ENCODE measurements at places on chromosomes 13 and 19.
A peak's percentile ranks its signal among the peaks of the same experiment; 100 is the strongest.

GRCh38 chr19:934865-935479, 9.1 kb downstream of the ARID3A start:
- DNase-seq: peak; percentile 94

DNA sequence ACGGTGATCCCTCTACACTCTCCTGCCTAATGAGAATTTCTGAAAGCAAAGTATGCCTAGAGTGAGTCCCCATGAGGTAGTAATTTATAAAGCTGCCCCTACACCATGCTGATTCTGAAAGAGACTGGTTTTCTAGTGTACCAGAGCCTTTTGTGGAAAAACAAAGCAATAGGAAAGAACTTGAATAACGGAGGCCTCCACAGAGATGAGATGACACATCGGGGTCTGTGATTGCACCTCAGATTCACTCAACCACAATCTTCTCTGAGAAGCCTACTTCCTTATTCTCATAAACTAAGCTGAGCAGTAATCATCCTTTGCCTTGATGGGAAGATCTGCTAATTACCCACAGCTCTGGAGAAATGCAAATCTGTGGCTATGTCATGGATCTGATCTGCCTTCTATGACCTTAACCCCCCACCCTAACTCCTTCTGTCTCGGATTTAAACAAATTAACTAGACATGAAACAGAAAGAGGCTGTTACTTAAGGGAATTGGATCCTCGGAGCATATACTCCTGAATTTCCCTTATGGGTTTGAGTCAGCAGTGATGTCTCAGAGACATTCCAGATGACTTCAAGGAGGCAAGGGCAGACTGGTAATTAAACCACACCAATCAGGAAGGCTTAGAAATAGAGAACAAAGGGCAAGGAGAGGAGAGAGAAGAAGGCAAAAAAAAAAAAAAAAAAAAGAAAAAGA, 128.0 kb downstream of the DCT start:
- no peak for DNase-seq

DNA sequence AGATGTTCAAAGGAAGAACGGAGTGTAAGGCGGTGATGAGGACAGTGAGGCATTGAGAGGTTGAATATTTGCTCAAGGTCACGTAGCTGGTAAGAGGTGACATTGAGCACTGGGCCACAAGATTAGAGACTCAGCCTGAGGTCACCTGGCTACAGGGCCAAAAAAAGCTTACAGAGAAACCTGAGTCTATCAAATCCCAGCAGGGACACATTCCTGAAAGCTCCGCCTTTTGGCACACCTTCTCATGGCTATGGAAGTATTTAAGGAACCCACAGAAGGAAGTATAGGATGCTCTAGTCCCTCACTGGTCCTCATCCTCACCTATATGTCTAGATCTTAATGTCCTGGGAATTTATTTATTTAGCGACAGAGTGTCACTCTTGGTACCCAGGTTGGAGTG, 17.4 kb downstream of the ZNF586 start:
- no peak for DNase-seq

- peak; percentile 72 for DNase-seq
Measured at GRCh38 chr19:4456843-4457653, 546 bp downstream of the UBXN6 start.

DNA sequence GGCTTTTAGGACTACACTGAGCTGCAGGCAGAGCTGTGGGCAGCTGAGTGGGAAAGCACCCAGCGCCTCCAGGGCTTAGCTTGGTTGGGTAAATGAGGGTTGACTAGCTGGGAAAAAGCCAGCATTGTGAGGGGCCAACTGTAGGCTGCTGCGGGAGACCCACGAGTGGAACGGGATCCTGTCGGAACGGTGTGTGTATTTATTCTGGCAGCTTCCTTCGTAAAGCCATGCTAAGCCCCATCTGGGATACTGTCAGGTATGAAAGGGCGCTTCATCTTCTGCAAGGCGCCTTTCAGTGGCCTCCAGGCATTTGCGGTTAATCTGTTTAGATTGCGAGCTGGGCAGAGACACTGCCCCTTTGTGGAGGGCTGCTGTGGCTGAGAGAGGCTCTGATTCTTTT, 39.5 kb upstream of the CNMD start:
- no peak for DNase-seq

DNA sequence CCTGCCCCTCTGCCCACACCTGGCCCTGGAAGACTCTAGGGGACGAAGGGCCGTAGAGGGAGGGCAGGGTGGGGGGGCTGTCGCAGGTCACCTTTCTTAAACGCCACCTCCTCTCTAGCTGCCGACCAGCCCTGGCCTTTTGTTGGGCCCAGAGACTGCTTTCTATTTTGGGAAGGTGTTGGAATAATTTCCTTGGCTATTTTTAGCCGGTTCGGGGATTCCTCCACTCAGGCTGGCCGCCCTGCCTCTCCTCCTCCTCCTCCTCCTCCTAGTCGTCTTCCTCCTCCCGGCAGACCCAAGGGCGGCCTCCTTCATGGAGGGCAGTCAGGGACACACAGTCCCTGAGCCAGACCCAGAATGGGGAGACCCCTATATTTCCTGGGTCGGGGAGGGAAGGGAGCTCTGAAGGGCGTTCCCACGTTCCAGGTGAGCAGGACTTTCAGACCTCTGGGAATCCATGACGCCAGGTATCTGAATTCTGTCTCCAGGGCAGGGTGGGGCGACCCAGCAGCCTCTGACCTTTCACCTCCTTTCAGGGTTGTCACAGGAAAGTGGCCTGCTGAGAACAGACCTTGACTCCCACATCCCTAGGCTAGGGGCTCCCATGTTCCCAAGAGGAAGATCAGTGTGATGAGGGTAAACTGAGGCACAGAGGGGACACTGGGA, 19.9 kb downstream of the GADD45B start:
- DNase-seq: peak; percentile 25

GRCh38 chr19:18741124-18742121, 49.7 kb downstream of the COMP start:
- peak; percentile 61 for DNase-seq

Measured in dermis blood vessel endothelial cell (primary cell).